ENCODE measurements at places on chromosomes 2 and 18.
A peak's percentile ranks its signal among the peaks of the same experiment; 100 is the strongest.

DNA sequence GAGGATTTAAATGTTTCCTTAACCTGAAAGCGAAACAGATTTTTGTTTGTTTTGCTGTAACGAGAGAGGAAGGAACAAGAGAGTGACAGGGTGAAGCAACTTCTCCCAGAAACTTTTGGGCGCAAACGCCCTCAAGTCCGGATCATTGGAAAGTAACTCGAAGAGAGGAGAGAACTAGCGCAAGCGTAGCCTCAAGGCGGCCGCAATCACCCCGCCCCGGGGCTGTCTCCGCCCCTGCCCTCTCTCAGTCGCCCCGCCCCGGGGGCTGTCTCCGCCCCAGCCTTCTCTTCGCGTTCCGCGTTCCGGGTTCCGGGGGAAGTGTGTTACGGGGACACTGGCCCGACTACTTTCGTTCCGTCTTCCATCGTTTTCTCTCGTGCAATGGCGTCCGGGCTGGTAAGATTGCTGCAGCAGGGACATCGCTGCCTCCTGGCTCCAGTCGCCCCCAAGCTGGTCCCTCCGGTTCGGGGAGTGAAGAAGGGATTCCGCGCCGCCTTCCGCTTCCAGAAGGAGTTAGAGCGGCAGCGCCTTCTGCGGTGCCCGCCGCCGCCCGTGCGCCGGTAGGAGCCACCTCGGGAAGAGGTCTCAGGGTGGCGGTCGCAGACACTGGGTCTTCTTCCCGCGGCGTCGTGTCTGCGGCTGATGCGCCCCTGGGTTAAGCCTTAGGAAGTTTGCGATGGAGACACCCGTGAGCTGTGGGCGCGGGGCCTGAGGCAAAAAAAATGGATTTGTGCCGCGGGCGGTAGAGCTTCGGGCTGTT lies at the start of gene MRPL44:
TSS of gene MRPL44 (plus strand) at position 372 of the 760 bp plus-strand sequence. CDS start at position 382, 10 bp downstream.
- DNase-seq: peak; percentile 95

DNA sequence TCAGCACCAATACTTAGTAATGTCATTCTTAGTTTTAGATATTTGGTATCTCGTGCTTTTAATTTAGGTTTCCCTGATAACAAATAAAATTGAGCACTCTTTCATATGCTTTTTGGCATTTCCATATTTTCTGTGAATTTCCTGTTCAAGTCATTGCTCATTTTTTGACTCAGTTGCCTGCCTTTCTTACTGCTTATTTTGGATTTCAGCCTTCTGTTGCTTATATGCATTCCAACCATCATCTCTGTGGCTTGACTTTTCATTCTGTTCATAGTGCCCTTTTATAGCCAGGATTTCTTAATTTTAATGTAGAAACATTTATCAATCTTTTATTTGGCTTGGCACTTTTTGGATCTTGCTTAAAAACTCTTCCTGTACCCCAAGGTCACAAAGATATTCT lies 14.5 kb upstream of the KIF3C start:
- no peak for DNase-seq

- DNase-seq: no peak
These were observed 92.3 kb upstream of the ALPP start for GRCh38 chr2:232286001-232286868.

DNA sequence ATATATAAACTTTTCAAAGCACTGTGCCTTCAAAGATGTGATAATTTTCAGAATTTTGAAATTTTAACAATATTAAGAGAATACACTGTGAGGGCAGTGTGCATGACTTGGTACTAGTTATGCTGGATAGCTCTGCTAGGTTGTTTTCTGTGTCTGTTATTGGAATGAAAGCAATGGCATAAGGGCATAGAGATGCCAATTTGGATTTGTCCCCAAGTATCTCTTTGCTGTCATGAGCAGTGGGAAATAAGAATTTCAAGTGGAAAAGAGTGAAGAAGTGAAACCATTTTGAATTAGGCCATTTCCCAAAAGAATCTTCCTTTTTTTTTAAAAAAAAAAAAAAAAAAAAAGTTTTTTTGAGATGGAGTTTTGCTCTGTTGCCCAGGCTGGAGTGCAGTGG lies 76.8 kb downstream of the SLC39A10 start:
- no peak for DNase-seq

- DNase-seq: no peak
These were observed 158.1 kb upstream of the SLC39A10 start for GRCh38 chr2:195498839-195499490.

Measured in activated CD8-positive, alpha-beta memory T cell treated with anti-CD3 and anti-CD28 coated beads for 4 hours (primary cell).